Cardiac atrium fibroblast (primary cell): ENCODE measurements at places on chromosomes 12 and 14. TPM values are rescaled to one million over a fixed set of nuclear protein-coding genes. Genes with fewer than 3 reads are reported as not detected.

Gene KRT73
- total RNA-seq = not detected in 2 replicates

Gene WNT1
- total RNA-seq = not detected in 2 replicates

Gene SLC24A4
- not detected in 2 replicates for total RNA-seq

Gene C12orf50
- not detected in 2 replicates for total RNA-seq

Gene ARHGEF40
- 27.3 and 38.1 TPM in 2 replicates for total RNA-seq

Gene HOXC13
- total RNA-seq = not detected in 2 replicates

Gene GALC
- total RNA-seq = 28.7 and 31.1 TPM in 2 replicates

Gene KTN1
- 71.7 and 77.8 TPM in 2 replicates for total RNA-seq

Gene RGS6
- total RNA-seq = not detected in 2 replicates

Gene PIWIL1
- total RNA-seq = not detected in 2 replicates

Gene SIVA1
- total RNA-seq = 184 and 211 TPM in 2 replicates

Gene HOXC10
- total RNA-seq = not detected in 2 replicates

Gene PDE3A
- 22.9 and 28.0 TPM in 2 replicates for total RNA-seq

Gene FAM90A1
- total RNA-seq = not detected in 2 replicates

Gene PARPBP
- total RNA-seq = 1.8 and 5.0 TPM in 2 replicates

Gene KRT79
- not detected in 2 replicates for total RNA-seq

Gene GPRC5A
- 20.3 and 20.9 TPM in 2 replicates for total RNA-seq

Gene DIO3
- total RNA-seq = not detected in 2 replicates

Gene USP44
- total RNA-seq = not detected in 2 replicates

Gene ADAM21
- 1.3 and 1.4 TPM in 2 replicates for total RNA-seq

Gene MRPL51
- 46.6 and 82.8 TPM in 2 replicates for total RNA-seq

Gene PROX2
- not detected in 2 replicates for total RNA-seq

Gene DHRS2
- total RNA-seq = 5.5 TPM in 1 of 2 replicates, not detected in the other

Gene KRT1
- total RNA-seq = not detected in 2 replicates

Gene RDH5
- total RNA-seq = 7.2 and 10.0 TPM in 2 replicates

Gene BEGAIN
- total RNA-seq = under 0.01 TPM in 1 of 2 replicates, not detected in the other
